T-cell (primary cell): ENCODE measurements at places on chromosomes 3 and 15. TPM values are rescaled to one million over a fixed set of nuclear protein-coding genes. Genes with fewer than 3 reads are reported as not detected.

GRK7 gene
- 0.19 TPM for total RNA-seq

- no peak for DNase-seq
These were observed 62.6 kb downstream of the RGMA start for GRCh38 chr15:93026380-93026817.

- DNase-seq: no peak
These were observed 123.8 kb downstream of the C3orf70 start for GRCh38 chr3:185029086-185029485.

DNA sequence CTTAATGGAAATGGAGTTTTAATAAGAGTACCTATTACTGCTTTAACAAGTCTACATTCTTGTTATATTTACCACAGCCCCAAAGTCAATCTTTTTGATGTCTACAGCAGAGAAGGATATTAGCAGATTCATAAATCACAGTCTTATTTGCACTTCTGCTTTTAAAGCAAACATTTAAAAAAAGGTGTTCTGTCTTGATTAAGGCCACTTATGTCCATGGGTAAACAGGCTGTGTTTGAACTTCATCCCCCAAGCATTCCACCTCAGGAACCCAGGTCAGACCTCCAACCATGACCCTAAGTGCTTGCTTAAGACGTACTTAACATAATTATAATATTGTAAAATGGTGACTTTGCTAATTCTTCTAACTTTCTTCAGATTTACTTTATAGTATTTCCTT, 113.4 kb downstream of the CMSS1 start:
- no peak for DNase-seq

DNA sequence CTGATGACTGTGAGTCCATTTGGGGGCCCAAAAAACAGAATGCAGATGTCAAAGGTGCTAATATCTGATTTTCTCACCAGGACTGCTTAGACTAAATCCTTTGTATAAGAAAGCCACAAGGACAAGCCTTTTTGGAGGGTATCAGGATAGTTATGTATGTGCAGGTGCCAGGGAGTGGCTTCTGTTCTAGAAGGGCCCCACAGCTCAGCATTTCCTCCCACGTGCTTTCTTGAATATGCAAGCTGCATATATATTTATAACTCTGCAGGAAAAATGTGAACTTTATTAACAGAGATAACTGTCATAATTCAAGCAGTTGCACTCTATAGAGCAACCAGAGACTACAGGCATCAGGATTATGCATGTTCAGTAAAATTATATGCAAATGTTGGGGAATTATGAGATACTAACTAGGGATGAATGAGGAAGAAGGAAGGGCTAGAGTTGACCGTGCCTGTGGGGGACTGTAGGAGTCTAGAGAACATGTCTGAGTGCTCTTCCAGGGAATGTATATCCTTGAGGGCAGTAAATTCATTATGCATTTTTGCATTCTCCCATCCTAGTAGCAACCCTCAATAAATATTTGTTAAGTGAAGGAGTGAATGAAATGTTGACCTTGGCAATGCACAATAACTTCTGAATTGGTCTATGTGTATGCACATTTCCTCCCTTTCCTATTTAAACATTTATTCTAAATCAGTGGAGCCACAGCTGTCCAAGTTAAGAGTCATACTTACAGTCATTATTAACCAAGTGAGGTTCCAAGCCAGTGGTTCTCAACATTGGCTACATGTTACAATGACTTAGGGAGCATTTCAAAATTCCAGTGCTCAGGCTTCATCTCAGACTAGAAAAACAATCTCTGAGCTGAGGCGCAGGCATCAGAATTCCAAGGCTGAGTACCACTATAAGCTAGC, 94.8 kb upstream of the ANKRD28 start:
- no peak for DNase-seq

GPR149 gene
- total RNA-seq: not detected

GRCh38 chr3:38636881-38637280, 12.6 kb downstream of the SCN5A start:
- no peak for DNase-seq

DNA sequence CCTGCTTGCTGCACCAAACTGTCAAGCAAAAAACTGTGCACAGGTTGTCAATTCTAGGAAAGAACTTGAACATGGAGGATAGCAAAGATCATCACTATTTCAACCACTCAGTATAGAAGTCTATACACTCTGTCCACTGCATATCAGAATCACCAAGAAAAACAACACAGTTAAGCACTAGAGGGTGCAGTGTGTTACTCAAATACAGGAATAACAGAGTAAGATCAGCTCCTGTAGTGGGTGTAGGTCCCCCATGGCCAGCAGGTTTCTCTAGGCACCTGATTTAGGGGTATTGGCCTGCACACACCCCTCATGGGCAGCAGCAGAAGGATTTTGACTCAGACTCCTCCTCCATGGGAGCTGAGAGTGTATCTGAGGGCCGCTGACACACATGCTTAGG, 464.1 kb downstream of the EPHA6 start:
- DNase-seq: no peak

ZIC1 gene
- total RNA-seq: not detected

- DNase-seq: no peak
These were observed 20.9 kb downstream of the LINGO1 start for GRCh38 chr15:77611767-77612166.

IL12A gene
- total RNA-seq: 2.8 TPM

GOLGA8S gene
- 0.30 TPM for total RNA-seq

DNA sequence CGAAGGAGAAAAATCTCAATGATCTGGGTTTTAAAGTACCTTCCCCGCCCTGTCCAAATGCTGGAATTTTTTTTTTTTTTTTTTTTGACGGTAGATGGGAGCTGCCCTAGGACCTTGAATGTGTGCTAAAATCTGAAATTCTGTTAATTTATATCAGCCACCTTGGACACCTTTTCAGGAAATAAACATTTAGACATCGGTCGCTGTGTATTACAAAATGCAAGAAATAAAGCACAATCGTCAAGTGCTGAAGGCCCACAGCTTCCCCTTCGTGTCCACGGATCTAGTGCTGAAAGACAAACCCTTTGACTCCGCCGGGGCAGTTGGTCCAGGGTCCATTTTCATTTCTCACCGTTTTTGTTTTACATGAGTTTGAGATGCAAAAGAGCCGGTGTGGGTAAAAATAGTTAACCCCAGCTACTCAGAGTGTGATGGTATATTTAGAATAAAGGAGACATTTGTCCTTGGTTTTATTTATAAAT, 90.2 kb upstream of the CHD2 start:
- no peak for DNase-seq

- DNase-seq: no peak
These were observed 481.0 kb upstream of the PROK2 start for GRCh38 chr3:72266016-72266370.

GRCh38 chr3:99475229-99475628, 163.2 kb upstream of the COL8A1 start:
- no peak for DNase-seq
